G401 (cell line): ENCODE measurements at places on chromosomes 7 and 10. TPM values are rescaled to one million over a fixed set of nuclear protein-coding genes. Genes with fewer than 3 reads are reported as not detected.

Gene SH2D4B
- total RNA-seq, result not detected in 2 replicates

Gene MRC1
- 0.12 TPM in 1 of 2 replicates, not detected in the other for total RNA-seq

Gene UNC5B
- total RNA-seq, result 12.9 and 14.4 TPM in 2 replicates

DNA sequence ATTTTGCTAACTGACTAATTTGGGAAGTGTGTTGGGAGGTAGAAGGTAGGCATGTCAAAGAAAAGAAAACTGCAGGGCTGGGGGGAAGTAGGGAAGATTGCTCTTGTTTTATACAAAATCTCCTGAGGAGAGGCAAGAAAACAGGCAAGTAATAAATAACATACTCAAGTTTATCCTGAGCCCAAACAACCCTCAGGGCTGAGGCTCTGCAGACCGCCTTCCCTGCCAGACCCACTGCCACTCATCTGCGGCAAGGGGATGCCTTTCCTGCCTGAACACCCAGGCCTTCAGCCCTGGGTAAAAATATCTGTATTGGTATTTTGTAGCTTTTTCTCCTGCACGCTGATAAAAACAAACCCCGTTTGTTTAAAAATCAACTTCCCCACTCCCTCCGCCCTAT lies 399.8 kb upstream of the NFE2L3 start:
- no peak for DNase-seq

DNA sequence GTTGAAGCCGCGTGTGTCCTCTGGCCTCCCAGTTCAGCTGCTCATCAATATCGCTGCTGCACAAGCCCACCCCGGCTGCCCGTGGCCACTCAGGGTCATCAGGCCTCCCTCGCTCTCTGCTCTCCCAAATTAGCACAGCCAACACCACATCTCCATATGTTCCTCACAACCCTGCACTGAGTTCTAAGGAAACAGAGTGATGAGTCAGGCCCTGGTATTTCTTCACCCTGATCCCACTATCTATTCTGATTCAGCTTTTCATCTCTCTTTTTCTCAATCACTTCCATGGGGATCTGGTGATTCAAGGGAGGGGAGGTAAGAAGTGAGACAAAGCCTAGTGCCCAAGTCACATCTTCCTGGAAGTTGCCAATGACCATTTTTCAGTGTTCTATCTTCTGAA lies 23.8 kb downstream of the CYTH3 start:
- DNase-seq, result no peak

- DNase-seq, result no peak
Measured at GRCh38 chr7:1678081-1678543, 8.0 kb downstream of the ELFN1 start.

GRCh38 chr7:1940402-1940786 lies 270.3 kb downstream of the ELFN1 start:
- DNase-seq, result no peak

GRCh38 chr7:51950813-51951212 lies 634.2 kb upstream of the COBL start:
- no peak for DNase-seq

DNA sequence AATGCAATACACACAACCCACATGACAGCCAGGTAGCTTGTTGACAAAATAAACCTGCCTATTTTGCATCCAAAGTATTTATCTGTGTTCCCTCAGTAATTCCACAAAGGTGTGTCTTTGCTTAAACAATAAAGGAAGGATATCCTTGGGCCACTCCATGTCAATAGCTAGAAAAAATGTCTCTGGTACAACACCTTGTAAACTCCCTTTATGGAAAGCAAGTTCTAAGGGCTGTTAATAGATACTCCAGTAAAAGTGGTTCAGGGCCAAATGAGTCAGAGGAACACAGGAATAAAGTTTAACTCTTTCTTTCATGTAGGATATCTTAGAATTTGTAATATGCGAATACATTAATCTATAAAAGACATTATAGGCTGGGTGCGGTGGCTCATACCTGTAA lies 96.9 kb upstream of the LRRTM3 start:
- no peak for DNase-seq

- no peak for DNase-seq
Measured at GRCh38 chr10:87829986-87830729, 12.1 kb upstream of the ATAD1 start.

- DNase-seq, result peak; percentile 58
Measured at GRCh38 chr7:16638282-16639280, 7.0 kb downstream of the ANKMY2 start.

GRCh38 chr7:79118143-79118542 lies 335.3 kb downstream of the MAGI2 start:
- DNase-seq, result no peak

- no peak for DNase-seq
Measured at GRCh38 chr7:54811041-54811845, 52.2 kb upstream of the SEC61G start.
